ENCODE measurements at places on chromosomes 4 and X. TPM values are rescaled to one million over a fixed set of nuclear protein-coding genes. Genes with fewer than 3 reads are reported as not detected.

DNA sequence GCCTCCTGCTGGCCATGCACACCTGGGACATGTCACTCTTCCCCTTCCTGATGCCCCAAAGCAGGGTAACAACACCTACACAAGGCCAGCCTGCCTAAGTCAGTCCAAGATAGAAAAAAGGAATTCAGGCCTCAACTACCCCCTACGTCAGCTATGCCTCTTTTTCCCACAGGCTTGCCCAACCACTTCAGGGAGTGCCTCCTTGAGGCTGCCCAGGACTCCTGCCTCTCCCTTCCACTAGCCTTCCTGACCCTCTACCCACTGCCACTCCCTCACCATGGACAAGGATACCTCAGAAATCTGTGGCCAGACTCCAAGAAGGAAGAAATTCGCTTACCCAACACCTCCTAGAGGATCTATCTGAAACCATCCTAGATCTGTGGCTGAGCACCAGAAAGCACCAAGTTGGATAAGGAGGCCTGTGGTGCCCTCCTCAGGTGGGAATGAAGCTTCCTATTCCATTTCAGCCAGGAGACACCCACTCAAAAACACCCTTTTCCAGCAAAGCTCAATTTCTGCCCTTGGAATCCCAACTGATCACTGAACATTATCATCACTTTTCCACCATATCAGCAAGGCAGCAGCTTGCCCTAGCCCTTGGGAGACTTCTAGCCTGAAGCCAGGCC lies 1.8 kb downstream of the KDM5C start:
- peak; percentile 22 for DNase-seq

DNA sequence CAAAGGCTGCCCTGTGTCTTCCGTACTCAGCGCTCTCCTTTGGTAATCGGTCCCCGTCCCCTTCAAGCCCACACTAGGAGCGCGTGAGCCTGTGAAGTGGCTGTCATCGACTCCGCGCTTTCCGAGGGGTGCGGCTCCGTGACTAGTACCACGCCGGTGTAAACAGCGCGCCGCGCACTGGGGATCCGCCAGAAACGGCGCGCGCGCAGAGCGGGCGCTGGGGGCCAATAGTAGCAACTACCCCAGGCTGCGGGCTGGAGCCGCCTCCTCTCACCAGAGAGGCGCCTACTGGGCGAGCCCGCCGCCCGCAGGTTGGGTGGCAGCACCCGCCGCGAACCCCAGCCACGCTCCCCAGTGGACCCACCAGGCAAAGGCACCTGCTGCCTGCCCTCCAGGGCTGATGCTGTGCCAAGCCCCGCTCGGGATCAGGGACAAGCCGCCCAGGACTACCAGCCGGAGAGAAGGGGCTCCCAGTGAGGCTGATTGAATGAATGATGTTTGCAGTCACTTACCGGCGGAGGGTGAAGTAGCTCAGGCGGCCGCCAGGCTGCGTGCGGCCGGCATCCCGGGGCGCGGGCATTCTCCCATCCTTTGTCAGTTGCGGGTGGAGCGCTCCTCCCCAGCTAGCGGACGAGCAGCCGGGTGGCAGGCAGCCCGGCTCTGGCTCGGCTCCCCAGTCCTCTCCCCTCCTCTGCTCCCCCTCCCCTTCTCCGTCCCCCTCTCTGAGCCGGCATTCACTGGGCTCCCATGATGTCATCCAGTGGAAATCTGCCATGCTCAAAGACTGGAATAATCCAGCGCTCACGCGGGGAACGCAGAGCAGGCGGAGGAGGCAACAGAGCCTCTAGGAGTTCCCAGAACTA lies 370.3 kb upstream of the SMIM31 start:
- peak; percentile 6 for DNase-seq

- DNase-seq: no peak
Measured at GRCh38 chrX:19410259-19410658, 66.5 kb downstream of the PDHA1 start.

- no peak for DNase-seq
Measured at GRCh38 chrX:105618393-105619101, 203.8 kb upstream of the NRK start.

DNA sequence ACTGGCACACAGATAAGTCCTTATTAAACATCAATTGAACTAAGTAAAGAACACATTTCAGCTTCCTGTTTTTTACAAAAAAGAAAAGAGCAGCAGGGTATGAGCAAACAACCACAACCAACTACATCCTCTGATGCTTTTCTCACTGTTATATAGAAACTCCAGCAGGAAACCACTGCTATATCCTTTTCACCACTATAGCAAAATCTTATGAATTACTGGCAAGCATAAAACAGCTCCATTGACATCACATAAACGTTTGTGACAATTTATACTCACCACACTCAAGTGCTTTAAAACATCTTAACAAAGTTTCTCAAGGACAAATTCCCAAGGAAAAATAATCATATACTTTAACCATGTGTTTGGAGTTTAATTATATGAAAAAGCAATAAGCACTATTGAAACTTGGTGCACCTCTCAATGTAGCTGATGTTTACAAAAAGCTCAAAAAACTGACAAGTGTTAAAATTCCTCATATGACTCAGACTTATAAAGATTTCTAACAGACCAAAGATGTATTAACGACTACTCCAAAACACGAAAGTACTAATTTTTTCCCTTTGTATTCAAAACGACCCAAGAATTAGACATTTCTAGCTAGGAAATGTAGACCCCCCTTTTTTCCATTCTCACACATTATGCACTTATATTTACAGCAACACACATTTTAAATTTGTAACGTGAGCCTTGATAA lies 12.9 kb downstream of the GPRIN3 start:
- DNase-seq: no peak

DNA sequence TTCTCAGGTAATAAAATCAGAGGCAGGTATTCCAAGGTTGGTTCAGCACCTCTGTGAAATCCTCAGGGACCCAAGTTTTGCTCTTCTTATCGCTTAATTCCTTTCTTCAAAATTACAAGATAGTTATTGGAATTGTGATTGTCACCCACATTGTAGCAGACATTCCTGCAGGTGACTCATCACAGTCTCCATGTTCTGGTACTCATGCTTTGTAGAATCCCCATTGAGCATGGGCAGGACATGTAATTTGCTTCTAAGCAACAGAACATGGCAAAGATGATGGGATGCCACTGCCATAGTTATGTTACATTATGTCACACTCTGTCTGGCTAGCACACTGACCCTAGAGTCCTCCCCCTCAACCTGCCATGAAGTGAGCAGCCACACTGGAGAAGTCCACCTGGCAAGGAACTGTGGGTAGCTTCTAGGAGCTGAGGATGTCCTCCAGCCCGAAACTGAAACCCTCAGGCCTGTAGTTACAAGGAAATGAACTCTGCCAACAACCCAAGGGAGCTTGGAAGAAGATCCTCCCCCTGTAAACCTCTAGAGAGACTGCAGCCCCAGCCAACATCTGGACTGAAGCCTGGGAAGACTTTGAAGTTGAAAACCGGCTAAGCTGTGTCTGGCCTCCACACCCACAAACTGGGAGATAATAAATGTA lies 58.3 kb upstream of the GUCY1A1 start:
- peak; percentile 44 for DNase-seq

DNA sequence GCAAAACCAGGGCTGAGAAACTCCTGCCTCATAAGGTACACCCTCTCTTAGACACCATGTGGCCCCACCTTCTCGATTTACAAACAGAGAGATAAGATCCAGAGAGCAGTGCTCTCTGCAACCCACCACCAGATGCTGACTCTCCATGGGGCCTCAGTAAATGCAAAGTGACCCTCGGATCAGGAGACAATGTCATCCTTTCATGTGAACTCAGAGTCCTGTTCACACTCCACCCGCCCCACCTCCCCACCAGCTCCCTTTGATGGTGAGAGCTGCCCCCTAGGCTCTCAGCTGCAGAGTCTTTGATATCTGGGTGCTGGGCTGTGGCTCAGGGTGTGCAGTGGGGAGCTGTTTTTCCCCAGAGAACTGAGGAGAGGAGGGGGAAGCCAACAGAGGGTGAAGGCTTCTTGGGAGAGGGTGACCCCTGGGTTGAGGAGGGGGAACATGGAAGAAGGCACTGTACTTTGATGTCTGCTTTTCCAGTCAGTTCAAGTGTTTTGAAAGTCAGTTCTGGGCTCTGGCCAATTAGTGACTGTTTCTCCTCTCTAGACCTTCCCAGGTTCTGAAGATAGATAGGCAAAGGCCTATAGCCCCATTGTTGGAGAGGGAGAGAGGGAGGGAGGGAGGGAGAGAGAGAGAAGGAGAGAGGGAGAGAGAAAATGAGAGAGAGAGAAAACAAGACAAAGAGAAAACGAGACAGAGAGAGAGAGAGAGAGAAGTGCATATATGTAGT lies 88.2 kb downstream of the SCD5 start:
- DNase-seq: peak; percentile 9

- no peak for DNase-seq
Measured at GRCh38 chrX:33190016-33190415, 21.3 kb downstream of the DMD start.

GRCh38 chr4:26524011-26524410 lies 33.7 kb upstream of the CCKAR start:
- no peak for DNase-seq

The TBX22 gene
- not detected for total RNA-seq

The FRMPD4 gene
- not detected for total RNA-seq

The SMIM10L2A gene
- total RNA-seq: not detected
